Cortex of kidney (tissue), 1 donor: ENCODE measurements at places on chromosomes 5 and 9.

DNA sequence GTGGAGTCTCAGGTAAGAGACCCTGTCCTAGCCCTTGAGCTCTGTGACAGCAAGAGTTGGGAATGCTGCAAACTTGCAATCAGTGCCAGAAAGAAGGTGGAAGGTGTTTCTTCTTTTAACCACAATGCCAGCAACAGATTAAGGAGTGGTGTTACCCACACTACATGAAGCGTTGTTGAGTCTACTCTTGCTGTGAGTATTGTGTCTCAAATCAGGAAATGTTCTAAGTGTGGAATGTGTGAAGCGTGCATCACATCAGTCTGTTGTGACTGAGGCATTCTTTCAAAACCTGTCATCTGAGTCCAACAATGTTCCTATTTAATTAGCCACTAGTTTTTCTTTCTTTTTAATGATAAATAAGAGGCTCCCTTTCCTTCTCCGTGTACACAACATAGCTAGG, 2.9 kb upstream of the LURAP1L start:
- DNase-seq, result no peak

- no peak for DNase-seq
Measured at GRCh38 chr5:148790545-148791333, 35.7 kb upstream of the ADRB2 start.

DNA sequence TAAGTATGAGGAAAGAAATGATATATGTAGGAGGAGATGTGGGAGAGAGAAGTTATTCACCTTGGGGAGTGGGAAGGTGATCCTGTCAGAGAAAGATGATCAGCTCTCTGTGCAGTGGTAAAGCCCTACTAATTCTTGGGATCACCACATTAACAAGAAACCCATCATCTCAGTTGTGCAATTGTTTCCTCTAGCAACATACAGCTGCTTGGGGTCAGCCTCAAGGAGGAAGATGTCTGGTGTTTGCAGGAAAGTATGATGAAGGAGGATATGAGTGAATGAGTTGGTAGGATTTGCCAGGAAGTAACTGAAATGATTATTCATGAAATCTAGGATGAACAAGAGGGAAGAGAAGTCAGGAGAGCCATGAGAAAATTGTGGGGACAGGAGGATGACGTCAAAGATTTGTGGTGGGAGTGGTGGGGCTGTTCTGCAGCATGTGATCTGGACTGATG, 50.1 kb downstream of the TNFSF8 start:
- DNase-seq, result no peak

- no peak for DNase-seq
Measured at GRCh38 chr5:110727025-110727314, 499 bp upstream of the TMEM232 start.

DNA sequence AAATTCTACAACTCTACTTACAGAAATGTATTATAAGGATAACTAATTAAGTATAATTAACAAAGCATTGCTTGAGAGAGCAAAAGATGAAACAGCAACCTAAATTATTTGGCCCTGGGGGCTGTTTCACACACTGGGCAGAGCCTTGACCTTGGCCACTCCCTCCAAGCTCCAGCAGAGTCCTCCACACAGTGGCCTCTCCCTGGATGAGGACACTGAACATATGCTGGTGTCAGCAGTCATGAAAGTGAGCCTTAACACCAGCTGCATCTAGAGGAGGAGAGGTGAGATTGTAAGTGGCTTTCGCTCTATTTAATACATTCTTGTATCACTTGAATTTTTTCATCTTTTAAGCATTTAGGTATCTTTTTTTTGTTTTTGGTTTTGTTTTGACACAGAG, 23.3 kb upstream of the ZDHHC12 start:
- no peak for DNase-seq

DNA sequence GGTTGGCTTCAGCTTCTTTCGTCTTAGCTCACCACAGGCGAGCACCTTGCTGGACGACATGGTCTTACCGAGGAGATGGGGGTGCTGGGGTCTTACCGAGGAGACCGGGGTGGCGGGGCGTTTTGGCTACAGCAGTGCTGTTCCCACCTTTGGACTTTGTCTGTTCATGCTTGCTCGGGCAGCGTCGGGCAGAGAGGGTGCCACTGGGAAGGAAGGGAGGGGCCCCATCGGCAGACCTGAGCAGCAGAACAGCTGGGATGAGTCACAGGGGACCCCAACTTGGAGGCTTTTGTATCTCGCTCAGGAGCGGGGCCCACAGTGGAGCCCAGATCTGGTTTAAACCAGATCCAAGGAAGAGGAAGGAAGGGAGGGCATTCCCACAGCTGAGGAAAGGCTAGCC, 106.0 kb upstream of the CACNA1B start:
- DNase-seq, result no peak

DNA sequence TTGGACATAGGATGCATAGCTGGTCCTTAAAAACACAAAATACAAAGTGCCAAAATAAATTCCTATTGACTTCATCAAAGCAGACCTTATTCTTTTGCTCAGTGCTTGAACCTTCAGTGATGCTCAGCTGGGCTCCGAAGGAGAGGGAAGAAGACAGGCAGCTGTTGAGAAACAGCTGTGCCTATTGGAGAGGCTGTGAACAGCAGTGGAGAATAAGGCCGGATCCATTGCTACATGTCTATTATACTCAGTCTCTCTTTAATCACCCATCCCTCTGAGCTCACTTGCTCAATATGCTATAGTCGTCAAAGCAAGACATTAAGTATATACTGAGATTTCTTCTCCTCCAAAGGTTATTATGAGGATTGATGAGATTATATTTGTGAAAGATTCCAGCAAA, 174.4 kb downstream of the CHSY3 start:
- no peak for DNase-seq

DNA sequence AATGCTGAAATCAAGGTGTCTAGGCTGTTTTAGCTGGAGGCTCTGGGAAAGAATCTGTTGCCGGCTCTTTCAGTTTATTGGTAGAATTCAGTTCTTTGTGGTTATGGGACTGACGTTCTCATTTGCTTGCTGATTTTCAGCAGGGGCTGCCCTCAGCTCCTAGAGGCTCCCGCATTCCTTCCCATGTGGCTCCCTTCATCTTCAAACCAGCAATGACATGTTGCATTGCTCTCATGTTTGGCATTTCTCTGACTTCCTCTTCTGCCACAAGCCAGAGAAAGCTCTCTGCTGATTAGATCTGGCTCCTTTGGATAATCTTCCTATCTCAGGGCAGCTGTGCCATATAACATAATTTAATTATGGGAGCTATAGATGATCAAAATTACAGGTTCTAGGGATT, 360.3 kb downstream of the LRRC70 start:
- no peak for DNase-seq

GRCh38 chr9:134189145-134189469, 24.7 kb upstream of the RNU6ATAC start:
- no peak for DNase-seq

- no peak for DNase-seq
Measured at GRCh38 chr5:78808380-78808779, 159.8 kb upstream of the LHFPL2 start.

DNA sequence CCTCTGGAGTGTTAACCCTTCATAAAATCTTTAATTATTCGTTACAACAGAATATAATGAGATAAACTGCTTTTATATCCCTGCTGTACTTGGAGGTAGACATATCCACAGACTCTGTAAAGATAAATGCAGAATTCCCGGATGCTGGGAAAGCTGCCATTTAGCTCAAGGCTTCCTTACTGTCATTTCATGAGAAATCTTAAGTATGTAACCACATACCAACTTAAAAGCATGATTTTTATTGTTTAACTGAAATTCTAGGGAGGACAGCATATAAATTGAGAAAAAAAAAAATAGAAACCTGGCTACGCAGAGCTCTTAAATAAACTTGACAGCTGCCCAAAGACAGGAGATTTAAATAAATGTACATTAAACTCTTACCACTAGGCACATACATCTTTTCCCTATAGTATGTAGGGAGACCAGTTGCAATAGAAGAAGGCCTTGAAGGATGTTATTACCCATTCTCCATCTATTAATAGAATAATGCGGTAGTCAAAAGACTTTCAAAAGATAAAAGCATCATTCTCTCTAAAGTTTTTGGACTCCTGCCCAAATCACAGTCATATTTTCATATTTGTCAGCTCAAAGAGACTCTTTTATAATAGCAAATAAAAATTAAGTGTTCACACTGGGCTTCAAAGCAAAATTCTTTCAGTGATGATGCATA, 373.8 kb downstream of the NDUFS4 start:
- no peak for DNase-seq

- DNase-seq, result no peak
Measured at GRCh38 chr5:154740957-154741356, 14.2 kb upstream of the LARP1 start.

GRCh38 chr9:123268199-123268464, 254 bp downstream of the STRBP start:
- no peak for DNase-seq

GRCh38 chr5:33337637-33337992, 103.2 kb upstream of the TARS1 start:
- DNase-seq, result no peak

DNA sequence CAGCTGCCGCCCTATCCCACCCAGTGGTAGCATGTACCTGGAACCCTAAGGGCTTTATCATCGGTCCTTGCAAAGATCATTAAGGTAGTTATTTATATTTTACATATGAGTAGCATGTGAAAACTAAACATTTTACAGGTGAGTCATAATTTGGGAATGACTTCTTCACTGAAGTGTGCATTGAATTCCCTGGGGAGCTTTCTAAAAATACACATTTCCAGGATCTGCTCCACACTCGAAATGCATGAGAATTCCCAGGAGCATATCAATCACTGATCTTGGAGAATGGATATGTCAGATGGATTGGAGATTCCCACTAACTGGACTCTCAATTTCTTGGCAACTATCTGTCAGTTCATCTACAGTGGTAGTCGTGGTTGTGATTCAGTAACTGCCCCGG, 717.5 kb downstream of the IRX1 start:
- DNase-seq, result no peak

DNA sequence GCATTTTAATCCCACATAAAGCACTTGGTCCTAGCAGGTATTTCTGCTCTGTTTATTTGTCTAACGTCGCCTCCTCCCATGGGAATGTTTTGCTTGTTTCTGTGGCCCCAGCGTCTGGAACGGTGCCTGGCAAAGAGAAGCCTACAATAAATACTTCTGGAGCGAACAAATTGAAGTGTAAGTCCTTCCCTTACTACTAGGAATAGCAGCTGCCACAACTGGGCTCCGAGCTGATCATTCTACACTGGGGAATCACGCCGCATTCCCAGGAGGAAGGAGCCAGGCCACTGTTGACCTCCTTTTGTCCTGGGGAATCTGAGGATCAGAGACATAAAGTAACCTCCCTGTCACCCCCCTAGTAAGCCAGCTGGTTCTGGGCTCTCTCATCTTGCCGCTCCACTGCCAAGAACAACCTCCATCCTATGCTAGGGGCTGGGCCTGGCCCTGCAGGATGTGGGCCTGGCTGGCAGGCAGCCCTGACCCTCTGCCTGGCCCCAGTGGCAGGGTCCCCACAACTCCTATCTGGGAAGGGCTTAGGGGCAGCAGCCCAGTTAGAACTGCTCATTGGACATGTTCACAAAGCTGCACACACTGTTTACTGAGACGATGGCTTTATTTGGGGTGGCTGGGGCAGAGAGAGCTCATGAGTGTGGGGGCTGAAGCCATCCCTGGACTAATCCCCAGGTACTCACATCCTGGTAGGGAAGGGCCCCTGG, 82.8 kb downstream of the GTF3C4 start:
- no peak for DNase-seq

- DNase-seq, result no peak
Measured at GRCh38 chr9:22117511-22118384, 108.6 kb upstream of the CDKN2B start.

DNA sequence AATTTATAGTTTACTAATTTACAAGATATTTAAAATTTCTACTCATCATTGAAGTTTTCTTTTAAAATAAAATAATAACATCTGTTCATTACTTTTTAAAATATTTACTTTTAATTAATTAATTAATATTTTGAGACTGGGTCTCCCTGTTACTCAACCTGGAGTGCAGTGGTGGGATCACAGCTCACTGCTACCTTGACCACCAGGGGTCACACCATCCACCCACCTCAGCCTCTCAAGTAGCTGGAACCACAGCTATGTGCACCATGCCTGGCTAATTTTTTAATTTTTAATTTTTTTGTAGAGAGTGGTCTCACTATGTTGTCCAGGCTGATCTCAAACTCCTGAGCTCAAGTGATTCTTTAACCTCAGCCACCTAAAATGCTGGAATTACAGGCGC, 1013.6 kb downstream of the CDH9 start:
- no peak for DNase-seq

- no peak for DNase-seq
Measured at GRCh38 chr5:127216898-127217675, 73.5 kb upstream of the MEGF10 start.

GRCh38 chr5:133240425-133241091, 188.7 kb downstream of the HSPA4 start:
- no peak for DNase-seq

- DNase-seq, result no peak
Measured at GRCh38 chr9:124395826-124396225, 19.4 kb downstream of the PSMB7 start.

GRCh38 chr5:132260714-132261551, 3.4 kb downstream of the PDLIM4 start:
- DNase-seq, result no peak

- no peak for DNase-seq
Measured at GRCh38 chr5:158286827-158287226, 427.9 kb upstream of the CLINT1 start.

DNA sequence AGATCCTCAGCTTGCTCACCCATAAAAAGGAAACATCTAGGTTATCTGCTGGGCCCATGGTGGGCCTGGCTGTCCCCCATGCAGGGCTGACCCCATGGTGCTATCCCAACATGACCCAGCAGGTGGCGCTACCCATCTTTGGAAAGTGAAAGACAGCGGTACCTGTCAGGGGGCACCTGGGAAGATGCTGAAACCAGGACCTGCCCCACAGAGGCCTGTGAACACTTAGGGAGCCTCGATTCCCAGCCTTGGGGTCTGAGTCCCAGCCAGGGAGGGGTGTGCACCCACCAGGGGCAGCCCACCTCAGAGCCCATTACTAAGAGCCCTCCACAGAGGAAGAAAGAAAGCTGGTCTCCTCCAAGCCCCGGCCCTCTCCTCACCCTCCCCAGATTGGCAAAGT, 46.6 kb upstream of the IPPK start:
- no peak for DNase-seq

- no peak for DNase-seq
Measured at GRCh38 chr5:117165068-117165467, 590.4 kb upstream of the SEMA6A start.
